Fibroblast of skin of abdomen (primary cell): ENCODE measurements at places on chromosomes 1 and 21.

GRCh38 chr1:230857822-230858221 is 10.5 kb downstream of the C1orf198 start:
- DNase-seq: peak; percentile 70

- no peak for DNase-seq
These were observed 43.4 kb upstream of the C1orf53 start for GRCh38 chr1:197859024-197859423.

GRCh38 chr1:171351961-171352360 is 38.0 kb downstream of the FMO4 start:
- DNase-seq: no peak

DNA sequence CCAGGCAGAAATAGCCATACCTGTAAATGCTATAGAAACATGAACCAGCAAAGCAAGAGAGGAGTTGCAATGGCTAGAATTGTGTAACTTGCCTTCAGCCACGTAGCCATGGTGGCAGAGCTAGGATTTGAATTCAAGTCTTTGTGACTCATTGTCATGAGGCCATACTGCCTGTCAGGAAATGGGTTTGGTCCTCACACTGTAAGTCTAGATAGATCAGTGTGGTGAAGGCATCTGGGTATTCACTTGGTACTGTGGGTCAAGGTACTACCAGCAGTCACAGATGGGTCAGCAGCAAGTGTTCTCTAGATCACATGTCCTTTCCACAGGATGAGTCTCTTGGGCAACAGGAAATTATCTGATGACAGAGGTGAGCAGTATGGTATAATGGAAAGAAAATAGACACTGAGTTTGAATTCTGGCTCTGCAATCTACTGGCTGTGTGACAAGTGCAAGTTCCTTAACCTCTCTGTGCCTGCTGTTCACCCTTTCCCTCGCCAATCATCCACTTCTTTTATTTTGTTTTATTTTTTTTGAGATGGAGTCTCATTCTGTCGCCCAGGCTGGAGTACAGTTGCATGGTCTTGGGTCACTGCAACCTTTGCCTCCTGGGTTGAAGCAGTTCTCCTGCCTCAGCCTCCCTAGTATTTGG is 36.9 kb downstream of the FGGY start:
- no peak for DNase-seq

GRCh38 chr1:7247158-7247557 is 461.9 kb downstream of the CAMTA1 start:
- DNase-seq: no peak

DNA sequence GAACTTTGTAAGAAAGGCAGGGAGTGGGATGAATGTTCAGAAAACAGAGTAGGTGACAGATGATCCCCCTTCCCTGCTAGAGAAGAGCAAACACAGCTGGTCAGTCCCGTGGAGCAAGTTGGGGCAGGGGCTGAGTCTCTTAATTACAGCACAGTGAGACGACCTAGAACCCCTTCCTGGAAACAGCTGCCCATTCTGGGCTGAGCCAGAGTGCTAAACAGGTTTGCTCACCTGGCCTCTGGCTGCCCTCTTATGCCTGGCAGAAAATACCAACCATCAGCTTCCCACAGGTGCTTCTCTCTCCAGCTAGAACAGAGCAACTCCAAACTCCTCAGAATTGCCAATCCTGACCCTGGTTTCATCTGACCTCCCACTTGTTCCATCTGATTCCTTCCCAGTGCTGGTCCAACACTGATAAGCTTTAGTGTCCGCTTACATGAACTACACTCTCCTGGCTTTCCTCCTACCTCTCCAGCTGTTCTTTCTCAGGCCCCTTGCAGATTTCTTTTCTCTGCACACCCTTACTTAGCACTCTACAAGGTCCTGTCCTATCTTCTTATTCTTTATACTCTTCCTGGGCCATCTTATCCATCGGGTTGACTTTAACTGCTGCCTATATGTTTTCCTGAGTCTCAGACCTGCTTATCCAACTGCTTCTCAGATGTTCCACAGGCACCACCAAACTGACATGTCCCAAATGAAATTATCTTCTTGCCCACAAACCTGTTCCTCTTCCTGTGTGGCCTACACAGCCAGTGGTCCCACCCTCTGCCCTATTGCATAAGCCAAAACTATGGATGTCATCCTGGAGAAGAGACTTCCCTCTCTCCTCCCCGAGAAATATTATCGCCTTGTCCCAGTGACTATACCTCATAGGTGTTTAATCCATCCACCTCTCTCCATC is 22.6 kb upstream of the COL9A2 start:
- no peak for DNase-seq

- DNase-seq: peak; percentile 86
These were observed 74.3 kb downstream of the LAMC1 start for GRCh38 chr1:183097438-183098051.

DNA sequence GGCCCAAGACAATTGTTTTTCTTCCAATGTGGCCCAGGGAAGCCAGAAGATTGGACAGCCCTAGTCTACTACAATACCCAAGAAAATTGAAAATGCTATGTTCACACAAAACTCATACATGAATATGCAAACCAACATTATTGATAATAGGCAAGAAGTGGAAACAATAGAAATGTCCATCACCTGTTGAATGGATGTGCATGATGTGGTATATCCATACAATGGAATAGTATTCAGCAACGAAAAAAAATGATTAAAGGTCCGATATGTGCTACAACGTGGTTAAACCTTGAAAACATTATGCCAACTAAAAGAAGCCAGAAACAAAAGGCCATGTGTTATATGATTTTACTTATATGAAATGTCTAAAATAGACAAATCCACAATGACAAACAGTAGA is 262.3 kb downstream of the LRRC40 start:
- DNase-seq: no peak
